ENCODE measurements at places on chromosomes 5 and 9.
A peak's percentile ranks its signal among the peaks of the same experiment; 100 is the strongest.

GRCh38 chr9:121026260-121026691 lies 23.8 kb downstream of the C5 start:
- DNase-seq: no peak

DNA sequence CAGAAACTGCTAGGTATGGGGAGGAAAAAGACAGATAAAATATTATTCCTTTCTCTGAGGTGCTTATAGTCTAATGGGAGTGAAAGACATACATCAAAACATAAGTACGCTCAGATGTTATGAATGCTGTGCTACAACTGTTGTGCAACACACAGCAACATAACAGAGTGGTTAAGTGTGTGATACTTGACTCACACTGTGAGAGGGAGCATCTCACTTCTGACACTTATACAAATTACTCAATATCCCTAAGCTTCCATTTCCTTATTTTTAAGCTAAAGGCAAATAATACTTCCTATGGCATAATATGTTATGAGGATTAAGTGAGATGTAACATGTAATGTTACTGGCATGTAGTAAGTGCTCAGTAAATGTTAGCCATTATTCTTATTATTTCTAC lies 110.6 kb upstream of the FER start:
- DNase-seq: no peak

DNA sequence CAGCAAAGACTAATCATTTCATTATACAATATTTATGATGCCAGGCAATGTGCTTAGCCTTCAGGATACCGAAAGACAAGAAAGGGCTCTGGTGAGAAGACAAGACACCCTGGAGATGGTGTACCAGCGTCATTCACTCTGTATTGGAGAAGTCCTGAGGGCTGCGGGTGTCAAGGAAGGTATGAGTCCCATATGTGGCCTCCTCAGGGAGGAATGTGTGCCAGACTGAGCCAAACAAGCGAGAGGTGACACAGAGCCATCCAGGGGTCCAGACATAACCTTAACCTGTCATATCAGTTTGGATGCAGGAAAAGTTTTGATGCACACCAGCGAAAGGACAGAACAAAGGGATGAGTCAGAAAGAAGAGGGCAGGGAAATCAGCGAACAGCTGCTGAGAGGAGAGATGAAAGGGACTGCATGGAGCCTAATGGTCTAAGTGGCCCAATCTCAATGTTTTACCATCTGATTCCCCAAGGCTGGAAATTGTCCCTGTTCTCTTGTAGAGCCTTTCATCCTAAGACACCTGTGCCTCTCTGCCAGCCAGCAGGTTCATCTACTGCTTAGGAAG lies 38.9 kb downstream of the ADRA1B start:
- DNase-seq: no peak

DNA sequence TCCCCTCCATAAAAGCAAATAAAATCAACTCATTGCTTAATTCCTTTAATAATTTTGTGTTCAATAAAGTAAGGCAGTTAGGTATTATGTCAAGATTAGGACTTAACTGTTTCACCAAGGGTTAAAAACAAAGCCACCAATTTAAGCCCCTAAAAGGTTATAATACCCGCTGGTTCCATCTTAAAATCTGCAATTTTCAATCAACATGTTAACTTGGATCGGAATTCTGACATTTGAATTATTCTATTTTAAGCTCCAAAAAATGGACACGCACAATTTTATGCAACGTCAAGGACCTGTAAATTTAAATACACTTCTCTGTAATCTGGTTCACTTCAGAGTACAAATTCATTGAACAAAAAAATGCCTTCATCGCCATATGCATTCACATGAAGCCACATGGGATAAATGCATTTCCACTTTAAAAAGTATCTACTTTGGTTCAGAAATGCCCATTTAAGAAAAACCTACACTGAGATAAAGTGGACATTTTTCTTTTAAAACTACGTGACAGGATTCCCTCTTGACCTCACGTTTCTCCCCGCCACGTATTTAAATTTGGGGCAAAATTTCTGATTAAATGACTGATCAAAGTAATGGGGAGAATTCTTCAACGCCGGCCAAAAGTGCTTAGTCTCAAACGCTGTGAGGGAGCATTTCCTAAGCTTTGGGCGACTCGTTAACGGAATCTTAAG lies 721 bp downstream of the GIN1 start:
- DNase-seq: peak; percentile 13

DNA sequence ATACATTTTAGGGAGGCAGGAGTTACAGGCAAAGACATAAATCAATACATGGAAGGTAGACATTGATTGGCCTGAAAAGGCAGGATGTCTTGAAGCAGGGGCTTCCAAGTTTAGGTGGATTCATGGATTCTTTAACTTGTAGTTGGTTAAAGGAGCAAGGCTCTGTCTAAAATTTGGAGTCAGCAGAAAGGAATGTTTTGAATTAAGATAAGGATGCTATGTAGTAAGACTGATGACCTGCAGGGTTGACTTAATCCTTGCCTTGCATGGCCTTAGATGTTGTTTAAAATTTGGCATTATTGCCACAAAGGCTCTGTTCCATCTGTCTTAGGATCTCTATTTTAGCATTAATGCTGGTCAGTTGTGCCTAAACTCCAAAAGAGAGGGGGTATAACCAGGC lies 171.3 kb downstream of the C5orf15 start:
- DNase-seq: no peak

All from HAP-1 (cell line).